Body of pancreas (tissue), 4 donors: ENCODE measurements at places on chromosomes 3 and 15. TPM values are rescaled to one million over a fixed set of nuclear protein-coding genes. Genes with fewer than 3 reads are reported as not detected.

GRCh38 chr3:127612966-127613365 lies 14.8 kb downstream of the MCM2 start:
- no peak overlapping the region for H3K27ac ChIP-seq
- H3K27me3 ChIP-seq, result no peaks in the 10 kb centered on the region
- H3K36me3 ChIP-seq, result no peaks in the 10 kb centered on the region
- DNase-seq, result no peak

DNA sequence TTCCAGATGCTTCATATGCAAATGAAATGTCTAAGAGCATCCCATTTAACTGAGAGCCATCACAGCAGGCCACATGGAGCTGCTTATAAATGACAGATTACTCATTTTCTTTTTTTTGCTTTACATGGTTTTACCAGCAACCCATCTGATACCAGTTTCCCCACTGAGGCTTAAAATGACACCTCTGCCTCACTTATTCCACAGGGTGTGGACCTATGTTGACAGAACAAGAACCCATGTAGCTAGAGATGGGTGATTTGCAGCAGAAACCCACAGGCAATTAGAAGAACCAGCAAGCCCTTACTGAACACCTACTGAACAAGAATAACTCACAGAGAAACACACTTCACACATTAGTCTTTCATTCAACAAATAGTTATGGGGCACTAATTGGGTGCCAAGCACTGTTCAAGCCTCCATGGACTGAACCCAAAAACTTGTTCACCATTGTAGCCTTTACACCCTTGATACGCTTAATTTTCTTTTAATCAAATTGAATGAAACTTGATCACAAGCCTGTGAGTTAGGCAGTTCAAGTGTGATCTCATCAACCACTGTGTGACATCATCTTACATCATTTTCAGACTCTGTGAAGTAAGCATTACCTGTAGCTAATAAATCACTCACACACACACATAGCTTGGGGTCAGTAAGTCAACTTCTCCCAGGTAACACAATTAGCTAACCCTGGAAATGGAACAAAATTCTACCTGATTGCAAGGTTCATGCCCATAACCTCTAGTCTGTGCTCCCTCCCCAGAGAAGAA lies 45.4 kb downstream of the MAGI1 start:
- no peak overlapping the region for H3K4me3 ChIP-seq
- H3K36me3 ChIP-seq, result no peaks in the 10 kb centered on the region
- no peak for DNase-seq
- H3K27ac ChIP-seq, result no peak overlapping the region
- peaks cover 28% of the 10 kb centered on the region for H3K4me1 ChIP-seq

- H3K27ac ChIP-seq, result no peak overlapping the region
- H3K27me3 ChIP-seq, result no peaks in the 10 kb centered on the region
- no peaks in the 10 kb centered on the region for H3K36me3 ChIP-seq
- no peaks in the 10 kb centered on the region for H3K4me1 ChIP-seq
- DNase-seq, result no peak
- H3K4me3 ChIP-seq, result no peak overlapping the region
These were observed 212.4 kb downstream of the TLE3 start for GRCh38 chr15:69885173-69885955.

GRCh38 chr3:169604568-169604967 lies 58.9 kb downstream of the MECOM start:
- no peaks in the 10 kb centered on the region for H3K36me3 ChIP-seq
- DNase-seq, result no peak
- H3K27ac ChIP-seq, result no peak overlapping the region
- no peak overlapping the region for H3K4me3 ChIP-seq
- peaks cover 10% of the 10 kb centered on the region for H3K4me1 ChIP-seq
- no peaks in the 10 kb centered on the region for H3K27me3 ChIP-seq

GRCh38 chr3:185778094-185778493 lies 46.7 kb downstream of the IGF2BP2 start:
- H3K36me3 ChIP-seq, result no peaks in the 10 kb centered on the region
- DNase-seq, result no peak
- H3K27me3 ChIP-seq, result no peaks in the 10 kb centered on the region

DNA sequence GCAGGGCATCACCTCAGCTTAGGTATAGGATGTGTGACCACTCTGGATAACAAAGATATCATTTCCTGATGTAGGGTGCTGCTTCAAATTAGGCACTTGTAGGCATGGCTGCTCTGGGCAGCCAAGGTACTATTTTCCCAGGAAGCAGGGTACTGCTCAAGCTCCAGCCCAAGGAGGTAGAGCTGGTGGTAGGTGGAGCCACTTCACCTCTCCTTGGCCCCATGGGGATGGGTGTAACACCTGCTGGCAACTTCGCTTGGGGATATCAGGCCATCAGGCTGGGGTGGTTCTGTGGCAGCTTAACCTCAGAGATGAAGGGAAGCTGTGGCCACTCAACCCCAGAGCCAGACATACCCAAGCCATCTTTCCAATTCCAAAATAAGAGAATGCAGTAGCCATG lies 147.1 kb upstream of the IGF1R start:
- no peaks in the 10 kb centered on the region for H3K27me3 ChIP-seq
- H3K4me3 ChIP-seq, result no peak overlapping the region
- H3K27ac ChIP-seq, result no peak overlapping the region
- no peak for DNase-seq
- H3K36me3 ChIP-seq, result no peaks in the 10 kb centered on the region
- no peaks in the 10 kb centered on the region for H3K4me1 ChIP-seq

GRCh38 chr3:114697401-114697800 lies 403.6 kb downstream of the TIGIT start:
- H3K4me3 ChIP-seq, result no peak overlapping the region
- H3K36me3 ChIP-seq, result no peaks in the 10 kb centered on the region
- peaks cover 8% of the 10 kb centered on the region for H3K4me1 ChIP-seq

DNA sequence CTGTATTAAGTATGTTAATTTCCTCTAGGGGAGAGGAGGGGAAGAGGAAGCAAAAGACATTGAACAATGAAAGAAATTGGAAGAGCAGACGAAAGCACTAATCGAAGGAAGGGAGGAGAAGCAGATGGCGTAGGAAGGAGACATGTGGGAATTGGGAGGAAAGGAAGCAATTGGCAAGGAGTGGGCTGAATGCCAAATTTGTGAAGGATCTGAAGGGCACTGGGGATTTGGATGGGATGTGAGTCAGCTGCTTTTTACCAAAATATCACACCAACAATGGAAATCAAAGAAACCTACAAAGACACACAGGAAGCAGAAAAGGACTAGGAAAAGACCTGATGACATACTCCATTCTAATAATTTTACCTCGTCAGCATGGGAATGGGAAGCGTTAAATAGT lies 1029.8 kb downstream of the ROBO1 start:
- no peak overlapping the region for H3K4me3 ChIP-seq
- no peaks in the 10 kb centered on the region for H3K36me3 ChIP-seq
- no peaks in the 10 kb centered on the region for H3K27me3 ChIP-seq
- no peaks in the 10 kb centered on the region for H3K4me1 ChIP-seq

GRCh38 chr3:153829606-153830170 lies 291.5 kb upstream of the ARHGEF26 start:
- H3K27me3 ChIP-seq, result no peaks in the 10 kb centered on the region
- H3K4me1 ChIP-seq, result no peaks in the 10 kb centered on the region
- no peak overlapping the region for H3K4me3 ChIP-seq
- no peak for DNase-seq
- no peak overlapping the region for H3K27ac ChIP-seq
- no peaks in the 10 kb centered on the region for H3K36me3 ChIP-seq

GRCh38 chr3:110814170-110815007 lies 257.2 kb upstream of the NECTIN3 start:
- no peaks in the 10 kb centered on the region for H3K36me3 ChIP-seq
- H3K4me3 ChIP-seq, result no peak overlapping the region
- no peak for DNase-seq
- H3K27ac ChIP-seq, result no peak overlapping the region

Gene ROPN1B
- 0.52 TPM for total RNA-seq

Gene SLC9C1
- not detected for total RNA-seq

Gene DVL3
- total RNA-seq, result 40.0 TPM

Gene GRK7
- total RNA-seq, result not detected
